NCI-H510A treated with DMSO at 0.1 percent for 48 hours (cell line): ENCODE measurements at places on chromosomes 1 and 21.
A peak's percentile ranks its signal among the peaks of the same experiment; 100 is the strongest.

GRCh38 chr1:74686928-74687327, 13.3 kb upstream of the ERICH3 start:
- no peak for DNase-seq

DNA sequence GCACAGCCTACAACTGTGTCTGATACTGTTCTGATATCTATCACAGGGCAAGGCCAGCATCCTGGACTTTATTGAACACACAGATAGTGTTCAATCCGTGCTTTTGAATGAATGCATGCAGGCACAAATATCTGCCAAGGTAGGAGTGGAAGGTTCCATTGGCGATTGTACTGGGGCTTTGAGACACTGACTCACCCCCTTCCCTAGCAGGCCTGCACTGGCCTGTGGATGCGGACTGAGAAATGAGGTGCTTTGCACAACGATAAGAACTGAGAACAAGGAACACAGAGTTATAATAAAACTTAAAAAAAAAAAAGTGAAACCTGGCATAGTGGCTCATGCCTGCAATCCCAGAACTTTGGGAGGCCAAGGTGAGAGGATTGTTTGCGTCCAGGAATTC, 62.4 kb upstream of the NGF start:
- no peak for DNase-seq

DNA sequence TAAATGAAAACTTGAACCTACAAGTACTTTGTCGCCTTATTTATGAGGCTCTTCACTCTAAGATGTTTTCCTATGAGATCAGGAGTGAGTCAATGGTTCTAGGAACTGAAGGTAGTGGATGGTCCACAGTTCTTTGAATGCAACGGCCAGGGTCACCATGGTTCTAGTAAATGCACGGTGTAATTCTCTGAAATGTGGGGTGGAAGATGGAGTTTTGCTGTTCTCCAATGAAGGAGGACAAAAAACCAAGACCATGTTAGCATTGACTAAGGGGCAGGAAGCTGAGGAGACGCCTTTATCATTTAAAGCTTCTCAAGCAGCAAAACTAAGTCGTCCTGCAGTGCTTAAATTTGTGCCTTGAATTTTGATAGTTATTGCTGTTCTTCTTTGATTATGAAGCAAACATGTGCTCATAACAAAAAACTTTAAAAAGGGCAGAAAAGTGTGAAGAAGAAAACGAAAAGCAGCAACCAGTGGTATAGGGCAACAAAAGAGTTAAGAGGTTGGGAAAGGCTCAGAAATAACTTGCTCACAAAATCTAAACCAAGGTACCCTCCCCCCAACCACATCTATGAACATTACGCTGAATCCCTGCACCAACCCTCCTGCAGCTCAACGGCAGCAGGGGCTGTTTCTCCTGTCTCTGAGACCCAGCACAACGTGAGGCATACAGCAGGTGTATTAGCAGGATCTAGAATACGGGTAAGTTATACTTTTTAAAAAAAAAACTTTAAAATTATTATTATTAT, 85.0 kb downstream of the MRPL37 start:
- no peak for DNase-seq

GRCh38 chr1:108627256-108627655, 33.6 kb downstream of the HENMT1 start:
- no peak for DNase-seq

GRCh38 chr1:18413541-18414305, 67.0 kb upstream of the KLHDC7A start:
- DNase-seq = peak; percentile 10

DNA sequence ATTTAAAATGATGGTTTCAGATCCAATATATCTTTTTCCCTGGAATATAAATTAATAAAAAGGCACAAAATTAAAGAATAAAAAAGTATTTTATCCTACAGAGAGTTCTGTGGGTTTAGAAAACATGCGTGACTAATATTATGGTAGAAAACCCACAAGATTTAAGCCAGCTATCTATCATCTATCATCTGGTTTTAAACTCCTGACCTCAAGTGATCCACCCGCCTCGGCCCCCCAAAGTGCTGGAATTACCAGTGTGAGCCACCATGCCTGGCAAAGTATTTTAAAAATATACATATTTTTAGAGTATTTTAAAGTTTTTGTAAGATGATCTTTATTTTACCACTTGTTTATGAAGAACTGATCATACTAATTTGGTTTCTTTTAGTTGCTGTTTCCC, 79.5 kb downstream of the NRIP1 start:
- DNase-seq = no peak

DNA sequence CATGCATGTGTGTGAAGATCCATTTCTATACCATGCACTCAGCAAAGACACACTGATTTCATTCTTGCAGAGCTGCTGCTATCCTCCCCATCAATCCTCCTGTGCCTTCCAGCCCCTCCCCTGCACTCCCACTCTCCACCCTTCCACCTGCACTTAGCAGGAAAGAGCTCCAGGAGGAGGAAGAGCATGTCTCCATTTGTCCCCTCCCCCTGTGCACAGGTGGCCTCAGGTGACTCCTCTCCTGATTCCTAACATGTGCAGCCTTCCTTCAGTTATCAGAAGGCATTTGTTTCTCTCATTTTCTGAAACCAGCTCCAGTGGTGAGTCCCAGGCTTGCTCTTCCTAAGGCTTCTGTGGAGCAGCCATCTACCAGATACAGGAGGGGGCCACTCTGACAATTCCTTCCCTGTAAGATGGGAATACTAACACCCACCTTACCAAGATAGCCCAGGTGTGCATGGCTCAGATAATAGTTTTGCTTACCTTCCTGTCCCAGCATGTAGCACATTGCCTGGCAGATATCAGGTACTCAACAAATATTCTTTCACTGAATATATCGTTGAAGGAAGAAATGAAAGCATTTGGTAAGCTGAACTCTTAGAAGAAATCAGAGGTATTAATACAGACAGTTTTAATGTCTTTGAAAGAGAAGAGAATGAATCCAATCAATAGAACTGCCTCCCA, 21.9 kb upstream of the FAM3B start:
- peak; percentile 69 for DNase-seq

- DNase-seq = no peak
These were observed 125.4 kb downstream of the EIF4G3 start for GRCh38 chr1:21051177-21051825.

GRCh38 chr1:179120736-179121135, 38.9 kb downstream of the TOR3A start:
- no peak for DNase-seq

GRCh38 chr1:204074274-204075138, 1.6 kb downstream of the SOX13 start:
- DNase-seq = no peak

DNA sequence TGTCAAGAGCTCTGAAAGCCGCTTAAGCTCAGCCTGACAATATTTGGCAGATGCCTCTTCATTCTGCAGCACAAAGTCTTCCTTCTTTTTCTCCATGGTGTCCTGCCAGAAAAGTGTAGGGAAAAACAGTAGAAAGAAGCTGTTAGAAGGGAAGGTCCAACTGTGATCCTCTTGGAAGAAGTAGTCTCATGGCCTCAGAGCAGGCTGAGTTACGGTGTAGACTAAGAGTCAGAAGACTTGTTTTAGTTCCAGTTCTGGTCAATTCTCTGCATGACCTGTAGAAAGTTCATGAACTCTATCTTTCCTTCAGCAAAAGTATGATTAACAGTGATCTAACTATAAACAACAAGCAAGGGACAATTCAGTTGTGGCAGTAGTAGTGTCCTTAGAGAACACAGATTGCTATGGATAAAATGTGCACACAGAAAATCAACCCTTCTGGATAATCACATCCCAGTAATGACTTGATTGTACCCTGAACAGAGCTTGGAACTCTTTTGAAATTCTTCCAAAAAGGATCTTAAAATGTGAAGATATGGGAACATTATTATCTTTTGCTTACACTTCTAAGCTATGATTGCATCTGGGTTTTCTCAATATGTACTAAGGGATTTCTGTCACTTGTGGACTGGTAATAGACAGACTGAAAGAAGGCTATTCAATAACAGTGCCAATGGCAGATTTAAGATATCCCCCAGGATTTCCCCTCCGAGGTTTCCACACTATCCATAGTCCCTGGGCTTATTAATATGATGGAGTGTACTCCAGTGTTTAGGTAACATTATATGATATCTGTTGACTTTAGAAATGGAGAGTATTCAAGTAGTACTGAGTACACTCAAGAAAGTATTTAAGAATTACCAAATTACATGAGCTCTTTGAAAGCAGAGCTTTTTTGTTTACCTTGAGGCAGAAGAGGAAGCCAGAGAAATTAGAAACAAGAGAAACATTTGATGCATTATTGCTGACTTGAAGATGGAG, 22.1 kb upstream of the GBP2 start:
- DNase-seq = no peak

DNA sequence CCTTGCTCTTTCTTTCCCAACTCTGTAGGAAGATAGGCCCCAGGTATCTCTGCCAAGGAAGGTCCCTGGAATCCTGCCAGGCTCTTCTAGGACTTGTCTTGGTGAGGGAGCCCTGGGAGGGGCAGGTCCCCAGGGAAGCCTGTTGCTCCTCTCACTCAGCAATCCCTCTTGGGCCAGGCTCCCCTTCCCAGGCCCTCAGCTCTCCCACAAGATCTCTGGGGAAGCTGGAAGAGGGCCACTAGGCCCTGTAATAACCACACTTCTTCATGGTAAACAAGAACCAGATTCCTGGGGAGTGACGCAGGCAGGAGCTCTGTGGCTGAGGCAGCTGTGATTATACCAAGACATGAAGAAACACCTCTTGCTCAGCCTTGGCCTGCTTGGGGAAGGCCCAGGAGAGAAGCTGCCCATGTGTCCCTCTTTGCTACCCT, 9.9 kb upstream of the MAPKAPK2 start:
- no peak for DNase-seq

GRCh38 chr1:198628067-198628455, 10.8 kb upstream of the PTPRC start:
- DNase-seq = no peak

DNA sequence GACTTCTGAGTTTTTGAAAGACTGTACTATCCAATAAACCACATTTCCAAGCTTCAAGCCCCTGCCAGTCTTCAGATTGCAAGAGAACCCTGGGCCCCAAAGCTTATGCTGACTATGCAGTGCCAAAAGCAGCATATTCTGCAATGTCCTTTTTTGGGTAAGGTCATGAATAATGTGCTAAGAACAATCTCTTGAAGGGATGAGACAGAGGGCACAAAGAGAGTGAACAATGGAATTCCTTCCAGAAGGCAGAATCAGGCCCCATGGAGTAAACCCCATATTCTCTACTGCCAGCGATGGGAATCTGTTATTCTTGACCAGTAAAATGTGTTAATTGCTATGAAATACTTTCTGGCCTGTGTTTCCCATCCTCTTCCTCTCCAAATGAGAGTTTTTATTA, 190.4 kb downstream of the RGS7 start:
- DNase-seq = no peak

DNA sequence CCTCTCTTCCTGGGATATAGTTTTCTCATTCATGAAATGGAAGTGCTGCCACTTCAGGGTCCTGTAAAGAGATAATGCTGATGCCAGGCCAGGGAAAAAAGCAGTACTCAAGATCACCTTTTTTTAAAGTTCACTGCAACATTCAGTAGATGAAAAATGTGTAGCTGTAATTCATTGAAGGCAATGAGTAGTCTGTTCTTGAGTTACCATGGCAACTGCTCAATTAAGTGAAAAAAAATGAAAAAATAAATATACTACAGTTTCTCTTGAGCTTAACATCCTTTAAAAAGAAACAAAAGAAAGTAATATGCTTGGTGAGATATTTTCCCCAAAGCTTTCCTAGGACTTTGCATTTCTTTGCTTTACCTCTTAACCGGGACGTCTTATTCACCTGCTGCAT, 183.3 kb downstream of the AK5 start:
- DNase-seq = no peak

DNA sequence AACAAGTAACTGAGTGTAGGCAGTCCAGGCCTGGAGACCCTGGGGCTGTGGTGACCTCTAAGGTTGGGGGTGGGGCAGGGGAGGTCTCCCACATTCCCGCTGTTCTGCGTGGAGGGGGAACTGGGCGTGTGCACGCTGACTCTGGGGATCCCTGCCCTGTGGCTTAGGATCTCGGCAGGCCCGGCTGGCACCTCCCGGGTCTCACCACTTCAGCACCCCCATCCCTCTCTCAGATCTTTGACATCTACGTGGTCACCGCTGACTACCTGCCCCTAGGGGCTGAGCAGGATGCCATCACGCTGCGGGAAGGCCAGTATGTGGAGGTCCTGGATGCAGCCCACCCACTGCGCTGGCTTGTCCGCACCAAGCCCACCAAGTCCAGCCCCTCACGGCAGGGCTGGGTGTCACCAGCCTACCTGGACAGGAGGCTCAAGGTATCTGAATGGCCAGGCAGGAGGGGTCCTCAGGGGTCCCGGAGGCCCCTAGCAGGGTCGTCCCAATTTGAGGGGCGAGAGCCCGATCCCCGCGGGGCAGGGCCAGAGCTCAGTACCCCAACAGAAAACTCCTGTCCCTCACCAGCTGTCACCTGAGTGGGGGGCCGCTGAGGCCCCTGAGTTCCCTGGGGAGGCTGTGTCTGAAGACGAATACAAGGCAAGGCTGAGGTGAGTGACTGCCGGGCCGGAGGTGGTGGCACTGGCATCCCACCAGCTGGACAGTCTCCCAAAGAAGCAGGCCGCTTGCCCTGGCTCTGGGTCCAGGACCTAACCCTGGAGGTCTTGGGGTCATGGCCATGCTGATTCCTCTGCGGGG, 68.7 kb downstream of the TRIM11 start:
- no peak for DNase-seq

GRCh38 chr1:65525266-65526048, 105.0 kb downstream of the LEPR start:
- no peak for DNase-seq

GRCh38 chr21:40886931-40887330, 40.0 kb upstream of the DSCAM start:
- DNase-seq = peak; percentile 3

- DNase-seq = no peak
These were observed 132.6 kb upstream of the DUSP10 start for GRCh38 chr1:221874285-221875003.

GRCh38 chr21:41827951-41828883, 50.9 kb downstream of the PRDM15 start:
- DNase-seq = peak; percentile 89

DNA sequence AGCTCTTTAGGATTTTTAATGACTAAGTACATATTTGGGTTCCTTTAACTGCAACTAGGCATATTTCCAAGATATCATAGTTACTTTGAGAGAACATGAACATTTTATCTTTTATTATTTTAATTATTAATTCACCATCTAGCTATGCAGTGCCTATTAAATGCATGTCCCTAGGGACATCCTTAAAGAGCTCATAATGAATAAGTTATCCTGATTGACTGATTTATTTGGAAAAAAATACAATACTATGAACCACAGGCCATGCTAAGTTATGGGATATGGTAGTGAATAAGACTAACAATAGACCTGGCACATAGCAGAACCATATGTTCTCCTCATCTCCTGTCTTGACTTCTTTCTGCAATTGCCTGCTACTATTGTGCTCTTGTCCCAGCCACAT, 16.4 kb upstream of the C1orf105 start:
- no peak for DNase-seq

- no peak for DNase-seq
These were observed 7.9 kb downstream of the AKT3 start for GRCh38 chr1:243842161-243842560.
